ENCODE measurements at places on chromosomes 5 and 9.

GRCh38 chr5:38607396-38607795 lies 51.0 kb upstream of the LIFR start:
- no peak for DNase-seq

DNA sequence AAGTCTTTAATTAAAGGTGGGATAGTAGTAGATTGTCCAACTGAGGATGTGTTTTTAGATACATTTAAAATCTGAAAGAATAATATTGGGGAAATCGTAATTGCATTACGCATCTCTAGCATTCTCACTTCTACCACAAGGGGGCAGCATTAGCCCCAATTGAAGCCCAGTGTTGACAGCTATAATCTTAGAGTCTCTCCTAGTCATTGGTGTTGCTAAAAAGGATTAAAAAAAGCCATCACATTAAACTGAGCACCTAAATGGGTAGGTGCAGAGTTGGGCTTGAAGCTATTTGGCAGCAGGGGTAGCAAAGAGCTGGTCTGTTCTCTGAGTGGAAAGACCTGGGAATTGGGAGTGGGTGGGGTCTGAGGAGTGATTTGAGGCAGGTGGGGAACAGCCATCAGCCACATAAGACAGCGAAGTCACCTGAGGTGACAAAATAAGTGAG lies 177.2 kb downstream of the OSTF1 start:
- peak; percentile 62 for DNase-seq

DNA sequence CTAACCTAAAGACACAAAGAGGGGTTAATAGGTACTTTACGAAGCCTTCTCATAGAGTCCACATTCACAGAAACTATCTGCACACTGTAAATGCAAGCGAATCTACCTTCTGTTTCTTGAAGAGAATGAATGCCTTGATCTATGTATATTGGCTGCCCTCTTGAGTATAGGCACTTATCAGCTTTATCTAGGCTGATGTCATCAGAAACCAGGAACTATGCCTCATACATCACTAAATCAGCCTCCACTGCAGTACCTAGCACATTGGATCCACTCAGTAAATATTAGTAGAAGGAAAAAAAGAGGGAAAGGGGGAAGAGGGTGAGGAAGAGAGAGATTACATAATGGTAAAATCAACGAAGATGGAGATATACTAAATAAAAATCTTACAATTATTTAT lies 477.1 kb downstream of the CAAP1 start:
- DNase-seq: no peak

DNA sequence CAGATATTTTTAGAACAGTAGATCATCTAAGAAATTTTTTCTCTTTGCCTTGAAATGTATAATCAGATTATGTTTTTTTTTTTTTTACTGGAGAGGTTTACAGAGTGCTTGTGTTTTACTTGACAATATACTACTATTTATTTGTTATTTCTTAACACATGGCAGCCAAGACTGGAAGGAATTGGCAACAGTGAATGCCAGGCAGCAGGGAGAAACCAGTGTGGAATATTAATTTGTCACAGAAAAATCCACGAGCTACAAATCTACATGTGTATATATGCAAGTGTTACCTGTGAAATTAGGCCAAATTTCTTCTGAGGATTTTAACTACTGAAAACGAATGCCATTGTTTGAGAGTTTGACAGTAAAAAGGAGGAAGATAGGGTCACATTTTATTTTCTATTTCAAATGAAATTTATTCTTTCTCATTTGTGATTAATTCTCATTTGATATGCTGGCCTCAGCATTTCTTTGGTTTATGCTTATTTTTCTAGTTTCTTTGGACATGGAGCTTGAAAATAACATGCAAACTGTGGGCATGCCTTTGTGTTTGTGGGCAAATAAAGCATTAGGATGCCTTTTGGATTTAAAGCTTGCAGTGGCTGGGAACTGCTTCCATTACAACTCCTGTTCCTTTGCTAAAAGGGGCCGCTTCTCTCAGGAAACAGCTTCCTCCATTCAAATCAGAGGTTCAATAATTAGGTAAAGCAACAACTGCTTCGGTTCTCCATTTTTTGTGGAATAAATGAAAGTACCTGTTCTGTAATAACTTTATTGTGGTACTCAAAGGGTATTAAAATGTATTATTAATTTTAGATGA lies 39.0 kb upstream of the ZFYVE16 start:
- DNase-seq: no peak

- DNase-seq: no peak
Observed at GRCh38 chr9:91913096-91913495, 36.9 kb downstream of the ROR2 start.

- DNase-seq: no peak
Observed at GRCh38 chr5:178403956-178404600, 171.5 kb upstream of the PHYKPL start.

GRCh38 chr5:71938895-71939294 lies 168.4 kb upstream of the MAP1B start:
- DNase-seq: no peak

DNA sequence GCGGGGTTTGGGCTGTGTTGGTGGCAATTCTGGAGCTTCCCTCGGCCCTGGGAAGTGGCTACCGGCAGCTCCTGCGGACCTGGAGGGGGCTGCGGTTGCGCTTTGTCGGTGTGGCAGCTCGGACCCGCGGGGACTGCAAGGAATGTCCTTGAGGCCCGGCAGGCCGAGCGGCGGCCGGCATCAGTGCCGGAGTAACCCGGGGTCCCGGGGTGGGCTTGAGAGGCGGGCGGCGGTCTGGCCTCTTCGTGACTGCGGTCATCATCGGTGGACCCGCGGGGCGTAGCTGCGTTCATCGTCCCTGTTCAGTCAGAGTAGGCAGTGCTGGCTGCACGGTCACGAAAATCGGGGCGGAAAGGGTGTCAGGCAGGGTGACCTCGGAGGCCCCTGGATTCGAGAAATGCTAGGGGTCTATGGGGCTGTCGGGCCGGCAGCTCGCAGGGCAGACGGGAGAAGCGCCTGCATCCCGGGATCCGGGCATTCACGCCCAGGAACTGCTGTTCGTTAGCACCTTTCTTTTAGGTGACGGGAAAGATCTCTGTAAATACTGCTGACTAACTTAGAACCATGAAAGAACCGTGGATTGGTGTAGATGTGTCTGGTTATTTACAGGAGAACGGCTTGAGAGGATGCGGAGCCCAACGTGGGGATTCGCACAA lies 474 bp downstream of the HMGCR start:
- DNase-seq: peak; percentile 60

All from stimulated activated CD8-positive, alpha-beta memory T cell treated with anti-CD3 and anti-CD28 coated beads, Interleukin-4, amount 100 ng/mL, for 48 hours (primary cell).